Activated T-helper 1 cell treated with anti-CD3 and anti-CD28 coated beads, Interleukin-12 subunit alpha, Interleukin-12 subunit beta, Interleukin-2, Interleukin-4 antibody, amounts not matched to agents 30 ng/mL and 10 ng/mL and 1 ng/mL, durations not matched to agents 14 hours and 24 hours and 36 hours (primary cell): ENCODE measurements at places on chromosomes 16 and 17. TPM values are rescaled to one million over a fixed set of nuclear protein-coding genes. Genes with fewer than 3 reads are reported as not detected.

GRCh38 chr17:79162012-79162963, 87.7 kb downstream of the ENGASE start:
- H3K27ac ChIP-seq = no peak overlapping the region
- H3K27me3 ChIP-seq = no peaks in the 10 kb centered on the region
- no peak overlapping the region for H3K4me3 ChIP-seq
- no peak for DNase-seq
- H3K4me1 ChIP-seq = no peaks in the 10 kb centered on the region

DNA sequence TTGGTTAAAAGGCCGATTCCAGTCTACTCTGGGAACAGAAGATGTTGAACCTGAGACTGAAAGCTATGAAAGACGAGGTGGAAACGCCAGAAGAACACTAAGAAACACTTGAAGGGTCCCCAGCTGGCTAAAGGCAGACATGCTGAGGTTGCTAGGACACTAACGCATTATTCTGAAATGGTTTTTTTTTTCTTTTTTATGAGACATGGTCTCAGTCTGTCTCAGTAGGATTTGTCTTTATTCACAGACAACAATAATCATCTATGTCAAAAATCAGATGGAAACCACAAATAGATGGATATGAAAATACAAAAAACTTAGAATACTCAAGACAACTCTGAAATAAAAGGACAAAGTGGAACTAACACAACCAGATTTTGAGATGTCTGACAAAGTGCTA, 35.0 kb upstream of the RASD1 start:
- H3K27me3 ChIP-seq = no peaks in the 10 kb centered on the region
- no peaks in the 10 kb centered on the region for H3K4me1 ChIP-seq
- H3K36me3 ChIP-seq = no peaks in the 10 kb centered on the region
- H3K4me3 ChIP-seq = no peak overlapping the region
- H3K27ac ChIP-seq = no peak overlapping the region
- no peak for DNase-seq

- H3K36me3 ChIP-seq = peaks cover 13% of the 10 kb centered on the region
- no peak for DNase-seq
- H3K27me3 ChIP-seq = no peaks in the 10 kb centered on the region
- H3K4me1 ChIP-seq = peaks cover 30% of the 10 kb centered on the region
- H3K27ac ChIP-seq = no peak overlapping the region
- no peak overlapping the region for H3K4me3 ChIP-seq
These were observed 24.7 kb downstream of the SSH2 start for GRCh38 chr17:29905086-29905878.

GRCh38 chr17:22265807-22266206, 573.5 kb downstream of the KCNJ18 start:
- H3K4me3 ChIP-seq = no peak overlapping the region
- H3K27ac ChIP-seq = no peak overlapping the region
- DNase-seq = no peak
- H3K27me3 ChIP-seq = peaks cover 2% of the 10 kb centered on the region
- H3K4me1 ChIP-seq = no peaks in the 10 kb centered on the region

DNA sequence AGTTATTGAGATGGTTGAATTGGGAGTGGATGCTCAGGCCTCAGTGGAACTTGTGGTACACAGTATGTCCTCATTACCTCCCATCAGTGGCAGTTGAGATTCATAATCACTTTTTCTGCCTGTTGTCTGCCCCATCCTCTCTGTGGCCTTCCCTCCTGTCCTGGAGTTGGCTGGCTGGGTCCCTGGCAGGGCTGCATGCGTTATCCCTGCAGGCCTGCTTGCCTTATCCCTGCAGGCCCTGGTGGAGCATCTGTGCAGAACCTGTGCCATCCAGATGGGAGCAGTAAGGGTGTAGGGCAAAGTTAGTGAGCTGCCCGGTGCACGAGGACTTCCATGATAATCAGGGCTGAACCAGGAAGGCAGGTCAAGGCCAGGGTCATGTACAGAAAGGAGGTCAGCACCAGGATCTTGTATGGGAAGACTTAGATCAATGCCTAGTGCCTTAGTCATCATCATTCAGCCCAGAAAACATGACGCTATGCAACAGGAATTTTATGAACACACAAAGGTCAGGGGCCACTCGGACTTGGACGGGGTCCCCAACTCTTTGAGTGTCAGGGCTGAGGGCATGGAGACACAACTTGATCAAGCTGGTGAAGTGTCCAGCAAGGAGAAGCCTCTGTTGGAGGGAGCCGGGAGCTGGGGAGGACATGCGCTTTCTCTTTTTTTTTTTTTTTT, 47.2 kb downstream of the ABCC1 start:
- no peak for DNase-seq
- no peak overlapping the region for H3K4me3 ChIP-seq
- no peaks in the 10 kb centered on the region for H3K27me3 ChIP-seq

DNA sequence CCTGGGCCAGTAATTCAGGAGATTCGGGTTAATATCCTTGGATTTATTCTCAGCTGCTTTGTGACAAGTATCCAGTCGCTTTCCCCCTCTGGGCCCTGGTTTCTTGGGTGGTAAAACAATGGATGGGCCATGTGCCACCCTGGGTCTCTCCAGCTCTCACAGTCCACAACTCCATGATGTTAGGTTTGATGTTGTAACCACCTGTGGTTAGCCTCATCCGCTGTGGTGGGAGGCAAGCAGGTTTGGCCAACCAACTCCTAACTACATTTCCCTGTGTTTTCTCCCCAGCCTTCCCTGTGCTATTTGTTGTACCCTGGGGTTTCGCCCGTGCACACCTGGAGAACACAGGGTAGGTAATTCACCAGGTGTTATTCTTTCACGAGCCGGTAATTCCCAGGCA, 35.1 kb downstream of the GLP2R start:
- H3K4me1 ChIP-seq = no peaks in the 10 kb centered on the region
- no peaks in the 10 kb centered on the region for H3K36me3 ChIP-seq
- no peak for DNase-seq

DNA sequence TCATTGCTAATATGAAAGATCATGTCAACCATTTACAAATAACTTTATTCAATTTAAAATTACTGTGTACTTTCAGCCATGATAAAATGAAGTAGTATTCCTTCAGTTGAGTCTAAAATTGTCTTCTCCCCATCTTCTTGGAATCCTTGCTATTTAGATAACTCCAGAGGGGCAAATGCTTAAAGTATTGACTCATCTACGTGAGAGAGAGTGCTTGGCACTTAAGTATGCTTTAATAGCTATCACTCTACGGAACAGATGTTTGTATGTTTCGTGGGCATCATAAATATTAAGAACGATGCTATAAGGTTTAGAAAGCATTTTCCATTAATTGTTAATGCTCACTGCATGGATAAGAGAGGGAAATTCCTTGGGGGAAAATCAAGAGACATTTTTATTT, 69.3 kb upstream of the MED13 start:
- no peak overlapping the region for H3K4me3 ChIP-seq
- DNase-seq = no peak
- H3K4me1 ChIP-seq = no peaks in the 10 kb centered on the region
- H3K36me3 ChIP-seq = no peaks in the 10 kb centered on the region
- peaks cover 21% of the 10 kb centered on the region for H3K27me3 ChIP-seq
- H3K27ac ChIP-seq = no peak overlapping the region

DNA sequence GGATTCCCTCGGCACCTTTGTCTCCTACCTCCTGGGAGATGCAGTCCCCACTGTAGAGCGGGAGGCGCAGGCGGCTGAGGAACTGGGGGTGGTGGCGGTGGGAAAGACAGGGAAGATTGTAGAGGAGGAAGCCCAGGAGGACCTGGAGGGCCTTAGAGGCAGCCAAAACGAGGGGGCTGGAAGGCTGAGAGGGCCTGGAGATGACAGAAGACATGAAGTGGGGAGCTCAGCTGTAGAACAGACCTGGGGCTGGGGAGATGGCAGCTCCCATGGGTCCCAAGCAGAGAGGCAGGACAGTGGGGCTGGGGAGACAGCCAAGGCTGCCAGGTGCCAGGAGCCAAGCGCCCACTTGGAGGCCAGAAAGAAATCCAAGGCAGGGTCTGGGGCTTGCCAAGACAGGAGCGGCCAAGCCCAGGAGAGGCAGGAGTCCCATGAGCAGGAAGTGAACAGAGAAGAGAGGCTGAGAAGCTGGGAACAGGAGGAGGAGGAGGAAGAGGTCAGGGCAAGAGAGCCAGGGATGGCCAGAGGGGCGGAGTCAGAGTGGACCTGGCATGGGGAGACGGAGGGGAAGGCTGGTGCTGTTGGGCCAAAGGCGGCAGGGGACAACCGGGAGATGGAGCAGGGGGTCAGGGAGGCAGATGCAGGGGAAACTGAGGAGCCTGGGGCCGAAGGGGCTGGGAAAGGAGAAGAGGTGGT, 803 bp downstream of the APOBR start:
- H3K27ac ChIP-seq = peak overlapping the region; percentile 95
- no peak for DNase-seq
- no peaks in the 10 kb centered on the region for H3K36me3 ChIP-seq
- H3K4me1 ChIP-seq = peaks cover 55% of the 10 kb centered on the region
- no peaks in the 10 kb centered on the region for H3K27me3 ChIP-seq

GRCh38 chr16:81560979-81561657, 116.5 kb downstream of the CMIP start:
- H3K27ac ChIP-seq = no peak overlapping the region
- H3K27me3 ChIP-seq = no peaks in the 10 kb centered on the region
- no peaks in the 10 kb centered on the region for H3K36me3 ChIP-seq
- H3K4me1 ChIP-seq = no peaks in the 10 kb centered on the region

- peaks cover 22% of the 10 kb centered on the region for H3K27me3 ChIP-seq
- no peaks in the 10 kb centered on the region for H3K4me1 ChIP-seq
- no peaks in the 10 kb centered on the region for H3K36me3 ChIP-seq
- no peak overlapping the region for H3K27ac ChIP-seq
- no peak for DNase-seq
- no peak overlapping the region for H3K4me3 ChIP-seq
These were observed 23.9 kb upstream of the NLK start for GRCh38 chr17:28018439-28019070.

DNA sequence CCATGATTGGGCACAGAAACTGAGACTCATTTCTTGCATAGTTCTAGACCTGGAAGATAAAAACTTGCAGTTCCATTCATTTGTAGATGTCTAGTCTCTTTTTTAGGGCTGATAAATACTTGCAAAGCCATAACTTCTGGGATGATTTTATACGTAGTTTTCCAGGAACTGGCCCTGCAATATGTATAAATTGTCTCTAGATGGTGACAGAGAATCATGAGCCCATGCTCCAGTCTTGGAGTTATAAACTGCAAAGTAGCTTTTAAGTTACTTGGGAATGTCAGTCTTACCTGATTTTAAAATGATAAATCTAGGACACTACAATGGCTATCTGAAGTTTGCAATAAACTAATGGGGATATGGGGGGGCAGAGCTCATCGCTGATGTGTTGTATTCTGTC, 3.0 kb upstream of the ADAMTS18 start:
- peaks cover 29% of the 10 kb centered on the region for H3K27me3 ChIP-seq
- H3K27ac ChIP-seq = no peak overlapping the region
- no peak for DNase-seq

DNA sequence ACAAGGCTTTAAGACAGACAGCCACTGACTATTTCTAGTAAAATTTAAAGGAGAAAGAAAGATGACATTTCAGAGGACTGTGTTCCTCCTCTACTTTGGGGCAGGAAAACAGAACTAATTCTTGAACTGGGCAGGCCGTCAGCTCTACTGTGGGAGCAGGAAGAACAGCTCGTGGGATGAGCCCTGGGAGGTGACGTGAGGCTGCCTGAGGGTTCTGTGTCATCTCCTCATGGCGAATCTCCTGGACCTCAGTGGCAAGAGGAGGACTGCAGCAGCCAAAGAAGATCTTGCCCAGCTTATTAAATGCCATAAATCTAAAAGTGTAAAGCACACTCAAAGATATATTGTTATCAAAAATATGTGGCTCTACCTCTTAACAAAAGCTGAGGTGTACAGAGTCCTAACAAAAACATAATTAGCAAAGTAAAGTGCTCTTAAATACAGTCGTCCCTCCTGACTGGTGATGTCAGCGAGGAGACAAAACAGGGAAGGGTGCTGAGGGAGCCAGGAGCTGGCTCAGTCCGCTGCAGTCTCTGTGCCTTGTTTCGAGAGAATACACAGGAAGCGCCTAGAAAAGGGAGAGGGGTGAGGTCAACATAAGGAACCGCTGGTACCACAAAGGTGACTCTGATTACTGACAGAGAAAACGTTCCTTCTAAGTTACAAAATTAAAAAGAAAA, 58.0 kb downstream of the CREBBP start:
- no peak for DNase-seq
- no peak overlapping the region for H3K4me3 ChIP-seq
- peaks cover 83% of the 10 kb centered on the region for H3K4me1 ChIP-seq
- peaks cover 16% of the 10 kb centered on the region for H3K36me3 ChIP-seq

- peaks cover 15% of the 10 kb centered on the region for H3K36me3 ChIP-seq
- no peak overlapping the region for H3K27ac ChIP-seq
- peaks cover 1% of the 10 kb centered on the region for H3K27me3 ChIP-seq
- DNase-seq = no peak
These were observed 140.6 kb downstream of the VPS53 start for GRCh38 chr17:574061-574460.

- no peaks in the 10 kb centered on the region for H3K27me3 ChIP-seq
- no peak overlapping the region for H3K27ac ChIP-seq
- H3K4me3 ChIP-seq = no peak overlapping the region
- DNase-seq = no peak
- peaks cover 43% of the 10 kb centered on the region for H3K36me3 ChIP-seq
These were observed 23.9 kb downstream of the ACLY start for GRCh38 chr17:41894791-41895331.

- no peaks in the 10 kb centered on the region for H3K36me3 ChIP-seq
- H3K4me1 ChIP-seq = no peaks in the 10 kb centered on the region
- peaks cover 18% of the 10 kb centered on the region for H3K27me3 ChIP-seq
- no peak overlapping the region for H3K4me3 ChIP-seq
- H3K27ac ChIP-seq = no peak overlapping the region
These were observed 13.3 kb upstream of the FZD2 start for GRCh38 chr17:44543905-44544523.

DNA sequence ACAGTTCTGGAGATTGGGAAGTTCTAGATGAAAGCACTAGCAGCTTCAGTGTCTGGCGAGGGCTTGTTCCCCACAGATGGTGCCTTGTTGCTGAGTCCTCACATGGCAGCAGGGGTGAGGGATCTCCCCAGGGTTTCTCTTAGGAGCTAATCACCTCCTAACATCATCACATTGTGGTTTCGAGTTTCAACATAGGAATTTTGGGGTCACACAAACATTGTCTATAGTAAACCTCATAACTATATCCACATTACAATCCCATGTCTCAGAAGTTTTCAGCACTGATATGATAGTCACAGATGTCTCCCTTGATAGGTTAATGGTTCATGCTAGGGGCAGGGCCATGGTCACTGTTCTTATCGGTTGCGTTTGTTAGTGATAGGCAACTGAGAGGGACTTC, 13.8 kb downstream of the CLUAP1 start:
- H3K4me3 ChIP-seq = no peak overlapping the region
- no peak overlapping the region for H3K27ac ChIP-seq
- no peaks in the 10 kb centered on the region for H3K27me3 ChIP-seq

Gene FBXL16
- 6.3 and 7.6 TPM in 2 replicates for total RNA-seq

Gene ANKRD40CL
- not detected in 2 replicates for total RNA-seq

Gene CD300LB
- not detected in 2 replicates for total RNA-seq

Gene PRSS22
- total RNA-seq = not detected in 2 replicates

Gene KRT9
- total RNA-seq = not detected in 2 replicates

Gene CTRB1
- not detected in 2 replicates for total RNA-seq
